ENCODE measurements at places on chromosomes 5 and 9.

- no peak for DNase-seq
Measured at GRCh38 chr5:80705216-80705769, 50.5 kb upstream of the DHFR start.

DNA sequence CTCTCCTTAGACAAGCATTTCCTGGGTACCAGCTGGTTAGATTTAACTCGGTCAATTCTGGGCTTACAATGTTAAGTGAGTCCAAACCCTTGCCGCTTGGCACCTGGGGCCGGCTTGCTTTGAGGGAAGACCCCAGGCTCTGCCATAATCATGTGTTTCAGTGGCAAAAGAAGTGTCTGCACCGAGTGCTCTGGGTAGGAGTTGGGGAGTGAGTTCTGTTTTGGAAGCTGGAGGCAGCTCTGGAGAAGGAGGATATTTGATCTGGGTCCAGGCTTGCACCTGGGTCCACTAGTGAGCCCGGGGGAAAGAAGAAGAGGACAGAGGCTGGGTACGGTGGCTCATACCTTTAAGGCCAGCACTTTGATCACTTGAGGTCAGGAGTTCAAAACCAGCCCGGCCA lies 8.4 kb upstream of the OLFM1 start:
- no peak for DNase-seq

- no peak for DNase-seq
Measured at GRCh38 chr5:120818128-120818527, 354.0 kb downstream of the PRR16 start.

DNA sequence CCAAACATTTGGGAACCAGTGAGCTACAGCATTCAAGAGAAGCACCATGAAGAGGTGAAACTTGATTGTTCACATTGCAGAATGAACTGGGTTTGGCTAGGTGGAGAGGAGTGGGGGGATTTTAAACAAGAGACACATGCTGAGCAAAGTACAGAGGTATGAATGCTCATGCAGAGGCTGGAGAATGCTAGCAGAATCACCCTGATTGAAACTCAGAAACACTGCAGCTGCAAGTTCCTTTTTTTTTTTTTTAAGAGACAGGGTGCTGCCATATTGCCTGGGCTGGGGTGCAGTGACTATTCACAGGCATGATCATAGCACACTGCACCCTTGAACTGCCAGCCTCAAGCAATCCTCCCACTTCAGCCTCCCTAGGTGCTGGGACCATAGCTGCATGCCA lies 35.1 kb downstream of the DENND1A start:
- no peak for DNase-seq

DNA sequence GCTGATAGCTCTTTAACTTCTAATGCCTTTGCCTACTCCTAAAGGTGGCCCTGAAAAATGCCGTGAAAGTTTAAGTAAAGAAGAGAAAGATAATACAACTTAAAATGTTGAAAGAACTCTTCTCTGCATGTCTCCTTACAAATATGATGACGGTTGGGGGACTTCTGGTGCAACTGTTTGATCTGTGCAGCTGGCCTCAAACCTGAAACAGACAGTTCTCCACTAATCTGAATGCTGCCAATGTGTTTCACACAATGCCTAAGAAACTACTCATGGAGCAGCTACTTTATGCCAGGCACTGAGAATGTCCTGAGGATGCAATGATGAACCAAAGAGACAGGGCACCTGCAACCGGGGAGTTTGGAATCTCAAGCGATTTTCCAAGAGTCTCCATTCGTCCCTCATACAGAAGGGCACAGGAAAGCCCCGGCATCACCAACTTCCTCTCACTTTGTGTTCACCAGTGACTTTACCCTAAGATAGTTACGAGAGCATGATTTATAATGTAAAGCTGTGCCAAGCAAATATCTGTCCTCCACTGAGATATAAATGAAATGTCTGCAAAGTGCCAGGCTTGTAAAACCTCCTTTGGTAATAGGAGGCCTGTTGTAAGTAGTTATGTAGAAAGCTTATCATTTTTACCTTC lies 455.4 kb downstream of the SEMA5A start:
- DNase-seq: no peak

- DNase-seq: no peak
Measured at GRCh38 chr5:169740435-169740834, 103.4 kb downstream of the DOCK2 start.

DNA sequence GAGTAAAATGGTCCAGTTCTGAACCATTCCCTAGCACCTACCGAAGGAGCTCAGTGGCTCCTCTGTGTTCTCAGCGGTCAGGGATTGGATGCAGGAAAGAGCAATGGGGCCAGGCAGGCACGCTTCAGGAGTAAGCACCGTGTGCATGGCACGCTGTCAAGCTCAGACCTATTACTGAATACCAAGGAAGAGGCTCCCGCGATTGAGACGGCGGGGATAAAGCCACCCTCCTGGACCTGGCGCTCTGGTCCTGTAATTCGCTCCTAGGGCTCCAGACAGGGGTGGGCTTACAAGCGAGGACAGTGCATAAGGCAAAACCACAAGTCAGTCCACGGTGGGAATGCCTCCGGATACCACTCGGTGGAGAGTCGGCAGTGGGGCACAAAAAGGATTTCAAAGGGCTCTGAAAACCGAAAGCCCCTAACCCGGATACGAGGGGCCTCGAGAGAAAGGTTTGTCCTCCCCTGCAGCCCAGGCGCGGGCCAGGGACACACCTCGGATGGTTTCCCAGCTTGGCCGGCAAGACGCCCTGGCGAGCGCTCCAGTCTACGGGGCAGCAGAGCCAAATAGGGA lies 988 bp downstream of the OXCT1 start:
- peak; percentile 25 for DNase-seq

DNA sequence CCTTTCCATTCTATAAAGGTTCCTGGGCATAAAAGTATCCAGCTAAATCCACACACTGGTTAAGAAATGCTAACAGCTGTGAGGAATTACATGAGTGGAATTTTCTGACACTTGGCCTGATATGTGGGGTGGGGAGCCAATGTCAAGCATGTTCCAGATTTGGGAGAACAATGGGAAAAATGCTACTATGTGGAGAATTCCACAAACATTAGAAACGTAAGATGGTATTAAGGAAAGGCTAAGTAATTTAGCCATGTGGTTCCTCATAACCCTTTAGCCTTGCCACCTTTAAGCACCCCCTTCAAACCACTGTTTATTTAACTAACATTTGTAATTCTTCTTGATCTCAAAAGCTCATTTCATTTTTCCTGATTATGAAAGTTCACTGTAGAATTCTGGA lies 149.2 kb downstream of the GNA14 start:
- no peak for DNase-seq

GRCh38 chr5:143216211-143216610 lies 187.3 kb downstream of the NR3C1 start:
- no peak for DNase-seq

DNA sequence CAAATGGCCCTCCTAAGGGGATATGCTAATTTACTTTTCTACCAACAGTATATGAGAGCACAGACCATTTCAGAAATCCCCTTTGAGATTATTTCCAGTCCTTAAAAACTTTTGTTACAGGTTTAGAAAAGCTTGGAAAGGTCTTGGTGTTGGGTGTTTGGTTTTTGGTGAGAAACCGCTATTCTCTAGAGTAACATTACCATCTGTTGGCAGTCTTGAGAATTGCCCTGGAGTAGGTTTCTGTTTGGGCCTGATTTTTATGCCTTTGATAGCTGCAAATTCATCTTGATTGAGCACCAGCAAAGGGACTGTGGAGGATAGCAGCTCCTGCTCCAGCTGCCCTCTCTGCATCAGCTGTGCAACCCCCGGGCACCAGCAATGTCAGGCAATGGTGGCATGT lies 8.0 kb downstream of the NUDT2 start:
- DNase-seq: no peak

- no peak for DNase-seq
Measured at GRCh38 chr9:14089051-14089803, 224.7 kb downstream of the NFIB start.

DNA sequence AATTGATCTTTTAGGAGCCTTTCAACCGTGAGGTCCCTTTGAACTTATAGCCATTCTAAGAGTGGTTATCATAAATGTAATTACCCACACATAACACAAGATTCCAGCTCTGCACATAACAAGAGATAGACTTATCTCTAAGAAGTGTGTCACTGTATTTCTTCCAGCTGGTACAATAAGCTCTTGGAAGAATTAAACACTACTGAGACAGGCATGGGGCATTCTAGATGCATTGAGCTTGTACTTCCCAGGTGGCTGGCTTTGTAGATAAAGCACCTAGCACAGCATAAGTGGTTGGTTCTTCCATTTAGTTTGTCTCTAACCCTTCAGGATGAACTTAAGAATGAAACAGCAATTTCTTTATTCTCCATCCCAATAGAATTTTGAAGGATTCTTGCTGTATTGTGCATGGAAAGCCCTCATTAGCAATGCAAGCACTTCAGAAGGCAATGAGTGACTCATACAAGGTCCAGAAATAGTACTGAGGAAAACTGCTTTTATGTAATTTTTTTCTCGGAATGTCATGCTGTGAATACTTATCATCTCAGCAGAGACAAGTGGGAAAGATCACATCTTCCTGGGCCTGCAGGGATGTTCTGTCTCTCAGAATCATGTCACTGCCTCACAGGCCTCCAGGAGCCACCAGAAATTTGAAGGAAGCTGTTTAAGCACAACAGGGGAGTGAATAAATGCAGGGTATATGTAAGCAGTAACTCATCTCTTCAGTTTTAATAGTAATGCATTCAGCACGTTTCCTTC lies 91.1 kb upstream of the CD180 start:
- DNase-seq: no peak

DNA sequence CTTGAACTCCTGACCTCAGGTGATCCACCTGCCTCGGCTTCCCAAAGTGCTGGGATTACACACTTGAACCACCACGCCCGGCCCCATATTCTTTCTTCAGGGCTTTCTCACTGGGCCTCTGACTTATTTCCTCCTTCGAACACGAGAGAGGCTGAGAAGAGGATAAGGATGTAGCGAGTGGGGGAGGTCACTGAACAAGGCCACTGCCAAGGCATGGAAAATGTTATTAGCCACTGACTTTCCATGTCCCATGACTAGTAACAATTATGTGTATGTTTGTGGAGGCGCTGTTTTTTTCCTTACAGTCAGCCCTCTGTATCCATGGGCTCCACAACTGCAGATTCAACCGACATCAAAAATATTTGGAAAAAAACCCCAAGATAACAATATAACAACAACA lies 12.3 kb upstream of the FCHSD1 start:
- no peak for DNase-seq

- DNase-seq: no peak
Measured at GRCh38 chr9:126248680-126249079, 77.9 kb upstream of the MVB12B start.

DNA sequence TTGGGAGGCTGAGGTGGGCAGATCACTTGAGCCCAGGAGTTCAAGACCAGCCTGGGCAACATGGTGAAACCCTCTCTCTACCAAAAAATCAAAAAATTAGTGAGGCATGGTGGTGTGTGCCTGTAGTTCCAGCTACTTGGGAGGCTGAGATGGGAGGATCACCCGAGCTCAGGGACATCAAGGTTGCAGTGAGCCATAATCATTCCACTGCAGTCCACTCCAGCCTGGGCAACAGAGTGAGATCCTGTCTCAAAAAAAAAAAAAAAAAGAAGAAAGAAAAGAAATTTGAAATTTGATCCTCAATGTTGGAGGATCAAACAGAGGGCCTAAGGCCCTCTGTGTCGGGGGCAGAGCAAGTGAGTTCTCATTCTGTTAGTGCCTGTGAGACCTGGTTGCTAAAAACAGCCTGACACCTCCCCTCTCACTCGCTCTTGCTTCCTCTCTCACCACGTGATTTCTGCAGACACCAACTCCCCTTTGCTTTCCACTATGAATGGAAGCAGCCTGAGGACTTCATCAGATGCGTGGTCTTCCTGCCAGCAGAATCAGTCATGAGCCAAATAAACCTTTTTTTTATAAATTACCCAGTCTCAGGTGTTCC lies 8.4 kb upstream of the GOLPH3 start:
- DNase-seq: no peak

GRCh38 chr5:117302949-117303348 lies 728.3 kb upstream of the SEMA6A start:
- no peak for DNase-seq

DNA sequence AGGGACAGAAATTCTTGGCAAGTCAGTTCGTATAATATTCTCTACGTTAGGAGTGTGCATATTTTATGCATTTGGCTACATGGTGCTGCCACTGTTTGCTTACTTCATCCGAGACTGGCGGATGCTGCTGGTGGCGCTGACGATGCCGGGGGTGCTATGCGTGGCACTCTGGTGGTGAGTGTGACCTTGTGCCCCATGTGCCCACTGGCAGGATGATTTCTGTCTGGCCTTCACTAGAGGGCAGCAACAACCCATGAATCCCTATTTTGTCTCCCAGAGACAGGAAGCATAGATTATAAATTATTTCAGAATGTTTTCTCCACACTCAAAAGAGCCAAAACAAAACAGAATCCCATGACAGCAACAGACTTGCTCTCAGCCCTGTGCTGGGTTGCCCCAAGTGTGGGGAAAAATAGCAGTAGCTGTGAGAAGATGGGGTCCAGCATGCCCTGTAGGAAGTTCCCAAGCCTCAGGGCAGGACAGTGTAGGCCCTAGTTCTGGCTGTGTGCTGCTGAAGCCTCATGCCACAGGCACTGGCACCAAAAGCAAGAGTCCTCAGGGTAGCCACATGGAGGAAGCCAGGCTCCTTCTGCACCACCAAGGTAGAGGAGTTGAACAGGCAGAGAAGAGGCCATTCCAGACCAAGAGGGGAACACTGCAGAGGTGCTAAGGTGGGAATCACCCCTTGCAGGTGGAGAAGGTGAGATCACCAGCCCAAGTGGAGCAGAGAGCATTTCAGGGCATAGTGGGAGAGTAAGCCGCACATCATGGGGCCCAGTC lies 16.0 kb downstream of the SLC22A5 start:
- DNase-seq: peak; percentile 92

DNA sequence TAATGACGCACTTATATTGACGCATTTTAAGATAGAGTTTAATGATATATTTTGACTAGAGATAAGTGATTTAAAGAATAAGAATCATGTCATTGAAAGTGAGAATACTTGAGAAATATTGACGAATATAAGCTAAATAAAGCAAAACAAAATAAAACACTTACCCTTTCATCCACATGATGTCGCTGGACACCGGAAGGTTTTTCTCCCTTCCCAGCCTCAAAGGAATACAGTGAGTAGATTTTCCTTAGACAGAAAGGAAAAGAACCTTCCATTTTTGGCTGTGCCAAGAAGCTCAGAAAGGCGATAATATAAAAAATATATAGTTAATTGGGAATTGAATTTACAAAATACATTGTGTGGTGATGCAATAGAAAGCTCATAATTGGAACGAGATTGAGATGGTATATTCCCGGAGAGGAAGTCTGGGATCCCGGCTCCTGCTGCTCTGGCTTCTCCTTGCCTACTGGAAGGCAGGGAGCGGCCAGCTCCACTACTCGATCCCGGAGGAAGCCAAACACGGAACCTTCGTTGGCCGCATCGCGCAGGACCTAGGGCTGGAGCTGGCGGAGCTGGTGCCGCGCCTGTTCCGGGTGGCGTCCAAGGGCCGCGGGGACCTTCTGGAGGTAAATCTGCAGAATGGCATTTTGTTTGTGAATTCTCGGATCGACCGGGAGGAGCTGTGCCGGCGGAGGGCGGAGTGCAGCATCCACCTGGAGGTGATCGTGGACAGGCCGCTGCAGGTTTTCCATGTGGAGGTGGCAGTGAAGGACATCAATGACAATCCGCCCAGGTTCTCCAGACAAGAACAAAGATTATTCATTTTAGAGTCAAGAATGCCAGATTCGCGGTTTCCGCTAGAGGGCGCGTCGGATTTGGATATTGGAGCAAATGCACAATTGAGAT lies at the start of gene PCDHA5:
PCDHA5 (plus strand) TSS at position 239 of the 906 bp plus-strand sequence.
- peak; percentile 39 for DNase-seq

GRCh38 chr5:158246661-158247060 lies 387.7 kb upstream of the CLINT1 start:
- DNase-seq: no peak

Data from hematopoietic multipotent progenitor cell treated with erythropoietin and hydrocortisone succinate and interleukin-3 and kit ligand, for 8 days (in vitro differentiated cells).